Body of pancreas (tissue), 4 donors: ENCODE measurements at places on chromosomes 1 and 21. TPM values are rescaled to one million over a fixed set of nuclear protein-coding genes. Genes with fewer than 3 reads are reported as not detected.

DNA sequence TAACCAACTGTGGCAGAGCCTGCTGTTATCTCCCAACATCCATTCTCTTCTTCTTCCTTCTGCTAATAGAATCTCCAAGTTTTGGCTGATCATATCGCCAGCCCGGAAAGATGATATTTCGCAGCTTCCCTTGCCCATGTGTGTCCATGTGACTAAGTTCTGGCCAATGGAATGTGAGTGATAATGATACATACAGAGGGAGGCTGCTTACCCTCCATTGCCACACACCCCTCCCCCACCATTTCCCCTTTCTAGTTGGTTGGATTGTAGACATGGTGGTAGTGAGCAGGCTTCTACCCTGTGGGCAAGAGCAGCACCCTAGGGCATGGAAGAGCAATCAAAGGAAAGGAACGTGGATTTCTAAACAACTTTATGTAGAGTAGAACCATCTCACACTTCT lies 48.8 kb downstream of the SLC9C2 start:
- no peak for DNase-seq

Gene ST6GALNAC3
- total RNA-seq, result 2.3 TPM

GRCh38 chr1:91513160-91513559 lies 12.5 kb downstream of the CDC7 start:
- DNase-seq, result no peak

- DNase-seq, result no peak
Measured at GRCh38 chr1:159841749-159842148, 15.1 kb downstream of the SLAMF8 start.

DNA sequence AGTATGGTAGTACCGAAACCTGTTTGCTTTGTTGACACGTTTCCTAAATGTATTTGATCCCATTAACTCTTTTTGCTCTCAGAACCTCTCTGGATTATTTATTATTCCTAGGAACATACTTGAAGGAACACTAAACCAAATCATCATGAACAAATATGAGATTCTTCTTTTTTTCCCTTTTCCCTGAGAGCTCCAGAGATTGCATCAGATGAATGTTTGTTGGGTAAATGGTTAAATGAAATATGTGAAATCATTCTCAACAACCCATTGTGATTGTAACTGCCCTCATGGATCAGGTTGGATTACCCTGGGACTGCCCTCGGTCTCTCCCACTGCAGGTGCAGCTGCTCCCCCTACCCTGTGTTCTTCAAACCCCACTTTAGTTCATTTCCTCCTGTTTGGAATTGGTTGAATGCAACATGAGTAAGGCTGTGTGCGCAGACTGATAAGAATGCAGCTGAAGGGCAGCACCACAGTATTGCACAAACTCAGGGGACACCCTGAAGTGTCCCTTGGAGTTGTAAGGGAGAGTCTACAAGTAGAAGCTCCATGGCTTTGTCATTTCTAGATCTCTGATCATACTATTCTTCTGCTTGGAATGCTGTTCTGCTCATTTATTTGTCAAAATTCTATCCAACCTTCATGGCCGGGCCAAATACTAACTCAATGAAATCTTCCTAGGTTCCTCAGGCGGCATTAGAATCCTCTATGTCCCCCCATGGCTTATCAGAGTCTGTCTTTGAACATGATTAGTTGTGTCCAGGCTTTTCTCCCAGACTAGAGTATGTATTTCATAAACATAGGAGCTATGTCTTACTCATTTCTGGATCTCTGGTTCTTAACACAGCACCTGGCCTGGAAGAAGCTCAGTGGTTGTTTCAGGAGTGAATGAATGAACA lies 47.1 kb upstream of the NEK2 start:
- DNase-seq, result no peak

DNA sequence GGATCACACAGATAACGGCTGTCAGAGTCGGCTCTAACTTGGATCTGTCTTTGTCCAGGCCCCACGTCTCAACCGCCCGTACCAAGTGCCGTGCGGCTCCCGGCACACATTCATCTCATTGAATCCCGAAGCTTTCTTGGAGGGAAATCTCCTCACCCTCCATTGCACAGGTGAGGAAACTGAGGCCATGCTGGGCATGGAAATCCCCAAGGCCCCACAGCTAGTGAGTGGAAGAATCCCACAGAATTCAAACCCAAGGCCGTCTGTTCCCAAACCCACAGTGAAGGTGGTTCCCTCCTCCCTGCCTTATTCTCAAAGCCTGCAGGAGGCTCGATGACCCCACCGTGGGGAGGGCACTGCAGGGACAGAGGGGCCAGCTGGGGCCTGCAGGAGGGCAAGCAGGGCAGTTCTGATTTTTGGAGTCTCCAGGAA lies 437.9 kb downstream of the MATN1 start:
- no peak for DNase-seq

DNA sequence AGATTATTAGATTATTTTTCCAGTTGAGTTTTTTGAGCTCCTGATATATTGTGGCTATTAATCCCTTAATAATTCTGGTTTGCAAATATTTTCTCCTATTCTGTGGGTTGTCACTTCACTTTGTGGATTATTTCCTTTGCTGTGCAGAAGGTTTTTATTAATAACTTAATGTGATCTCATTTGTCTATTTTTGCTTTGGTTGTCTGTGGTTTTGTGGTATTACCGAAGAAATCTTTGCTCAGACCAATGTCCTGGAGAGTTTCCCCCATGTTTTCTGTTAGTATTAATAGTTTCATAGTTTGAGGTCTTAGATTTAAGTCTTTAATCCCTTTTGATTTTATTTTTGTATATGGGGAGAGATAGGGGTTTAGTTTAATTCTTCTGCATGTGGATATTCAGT lies 7.1 kb upstream of the TBX19 start:
- DNase-seq, result no peak

- DNase-seq, result peak; percentile 3
Measured at GRCh38 chr1:46062651-46063319, 69.6 kb downstream of the PIK3R3 start.
